Pericardium fibroblast (primary cell): ENCODE measurements at places on chromosomes 12 and 14. TPM values are rescaled to one million over a fixed set of nuclear protein-coding genes. Genes with fewer than 3 reads are reported as not detected.

Gene CMA1
- total RNA-seq, result not detected in 2 replicates

Gene CLMN
- total RNA-seq, result 0.35 and 2.6 TPM in 2 replicates

Gene CCDC196
- not detected in 2 replicates for total RNA-seq

Gene GYS2
- total RNA-seq, result not detected in 2 replicates

Gene KDM2B
- 13.7 and 20.1 TPM in 2 replicates for total RNA-seq

Gene IFNG-AS1
- not detected in 2 replicates for total RNA-seq

Gene PZP
- total RNA-seq, result not detected in 2 replicates

Gene PPP2R3C
- 31.4 and 32.1 TPM in 2 replicates for total RNA-seq
